ENCODE measurements at places on chromosomes 16 and 17.

DNA sequence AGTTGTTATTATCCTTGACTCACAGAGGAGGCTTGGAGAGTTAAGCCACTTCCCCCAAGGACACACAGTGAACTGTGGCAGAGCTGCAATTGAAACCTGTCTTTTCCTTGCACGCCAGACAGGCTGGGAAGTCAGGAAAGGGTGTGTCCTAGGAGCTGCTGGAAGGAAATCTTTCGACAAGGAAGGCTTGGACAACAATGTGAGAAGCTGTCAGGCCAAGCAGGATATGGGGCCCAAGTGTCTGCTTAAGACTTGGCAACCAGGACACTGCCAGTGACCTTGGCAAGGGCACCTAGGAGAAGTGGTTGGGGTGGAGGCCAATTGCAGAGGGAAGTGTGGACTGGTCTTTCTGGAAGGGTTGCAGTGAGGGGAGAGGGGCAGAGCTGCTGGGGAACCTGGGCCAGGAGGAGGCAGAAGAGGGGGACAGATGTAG is 2.1 kb upstream of the CAMKK1 start:
- peak; percentile 52 for DNase-seq

GRCh38 chr16:77297996-77298395 is 98.8 kb downstream of the SYCE1L start:
- DNase-seq = no peak

DNA sequence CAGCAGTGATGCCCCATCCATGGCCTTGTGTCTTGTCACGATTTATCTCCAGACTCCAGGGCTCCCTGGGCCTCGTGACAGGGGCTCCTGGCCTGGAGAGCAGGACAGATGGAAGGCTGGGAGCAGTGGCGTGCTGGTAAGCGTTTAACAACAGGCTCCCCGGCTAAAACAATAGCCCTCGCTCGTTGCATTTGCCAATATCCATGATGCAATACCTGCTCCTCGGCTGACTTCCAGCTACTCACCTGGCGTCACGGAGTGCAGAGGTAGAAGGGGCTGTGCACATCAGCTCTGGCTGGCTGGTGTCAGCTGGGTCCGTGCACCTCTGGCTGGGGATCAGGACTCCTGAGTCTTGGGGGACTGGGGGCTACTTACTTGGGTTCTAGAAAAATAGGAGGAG is 1.5 kb upstream of the BICDL2 start:
- DNase-seq = peak; percentile 79

DNA sequence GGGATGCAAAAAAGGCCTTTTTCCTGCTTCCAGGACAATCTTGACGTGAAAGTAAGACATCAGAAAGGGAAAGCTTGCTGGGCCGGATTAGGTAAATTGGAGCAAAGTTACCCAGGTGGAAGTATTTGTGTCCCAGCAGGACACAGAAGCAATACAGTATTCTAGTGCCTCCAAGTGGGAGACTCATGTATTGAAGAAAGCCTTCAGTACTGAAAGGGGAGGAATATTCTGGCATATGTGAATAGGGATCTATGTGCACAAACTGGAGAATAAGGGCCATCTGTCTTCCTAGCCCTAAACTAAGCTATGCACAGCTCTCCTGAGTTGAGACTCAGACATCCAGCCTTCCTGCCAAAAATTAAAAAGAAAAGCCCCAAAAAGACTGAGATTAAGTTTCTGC is 327.3 kb upstream of the CDH8 start:
- DNase-seq = no peak

DNA sequence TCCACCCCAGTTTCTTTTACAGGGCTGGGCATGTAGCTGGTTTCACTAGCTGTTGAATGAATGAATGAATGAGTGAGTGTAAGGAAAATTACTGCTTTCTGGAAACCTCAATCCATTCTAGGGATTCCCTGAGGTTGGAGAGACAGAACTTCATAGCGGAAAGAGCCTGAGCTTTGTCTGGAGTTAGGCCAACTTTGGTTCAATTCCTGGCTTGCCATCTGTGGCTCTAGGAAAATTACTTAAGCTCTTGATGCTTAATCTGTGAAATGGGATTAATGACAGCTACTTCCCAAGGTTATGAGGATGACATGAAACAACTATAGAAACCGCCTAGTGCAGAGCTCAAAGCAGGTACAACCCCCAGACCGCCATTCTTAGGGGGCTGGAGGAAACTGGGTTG is 76.3 kb upstream of the AXIN2 start:
- no peak for DNase-seq

DNA sequence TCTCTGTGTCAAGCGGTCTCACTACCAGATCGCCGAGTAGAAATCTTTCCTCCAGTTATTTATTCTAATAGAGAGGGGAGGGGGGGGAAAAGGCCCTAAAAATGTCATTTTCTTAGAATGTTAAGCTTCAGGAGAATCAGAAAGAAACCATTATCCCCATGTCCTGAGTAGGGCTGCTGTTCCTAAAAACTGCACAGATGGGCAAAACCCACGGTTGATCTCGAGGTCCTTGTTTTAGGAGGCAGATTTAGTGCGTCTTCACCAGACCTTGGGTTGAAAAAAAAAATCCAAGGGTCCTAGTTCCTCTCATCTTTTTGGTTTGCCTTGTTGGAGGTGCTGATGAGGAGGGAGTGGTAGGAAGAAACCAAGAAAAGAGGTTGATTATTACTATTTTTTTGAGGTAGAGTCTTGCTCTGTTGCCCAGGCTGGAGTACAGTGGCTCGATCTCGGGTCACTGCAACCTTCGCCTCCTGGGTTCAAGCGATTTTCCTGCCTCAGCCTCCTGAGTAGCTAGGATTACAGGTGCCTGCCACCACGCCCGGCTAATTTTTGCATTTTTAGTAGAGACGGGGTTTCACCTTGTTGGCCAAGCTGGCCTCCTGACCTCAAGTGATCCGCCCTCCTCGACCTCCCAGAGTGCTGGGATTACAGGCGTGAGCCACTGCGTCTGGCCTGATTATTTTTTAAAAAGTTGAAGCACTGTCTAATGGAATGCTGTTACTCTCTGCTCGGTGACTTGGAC is 1.4 kb downstream of the CBFB start:
- DNase-seq = no peak

- no peak for DNase-seq
Measured at GRCh38 chr16:4760221-4760910, 6.6 kb downstream of the ZNF500 start.

- peak; percentile 53 for DNase-seq
Measured at GRCh38 chr17:73342050-73342522, 30.3 kb upstream of the CDC42EP4 start.

All from left colon (tissue), 2 donors.